Right renal pelvis (tissue), 4 donors: ENCODE measurements at places on chromosomes 12 and 14.

- no peak for DNase-seq
Observed at GRCh38 chr12:85405262-85405661, 125.2 kb downstream of the ALX1 start.

DNA sequence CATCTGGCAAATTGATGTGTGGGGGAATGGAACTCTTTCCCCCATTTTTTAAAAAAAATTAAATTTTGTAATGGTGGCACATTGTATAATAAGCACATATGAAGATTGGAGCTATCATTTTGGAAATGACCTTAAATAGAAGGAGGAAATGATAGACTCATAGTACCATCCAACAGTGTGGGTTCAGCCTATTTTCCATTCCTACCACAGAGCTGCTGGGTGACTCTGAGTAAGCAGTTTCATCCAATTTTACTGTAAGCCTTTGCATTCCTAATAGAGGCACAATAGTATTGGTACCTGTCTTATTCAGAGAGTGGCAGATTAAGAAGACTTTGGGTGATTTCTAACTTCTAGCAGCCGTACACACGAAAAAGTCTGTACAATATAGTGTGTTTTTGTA lies 304.5 kb downstream of the RAD51B start:
- DNase-seq = no peak

GRCh38 chr14:24725311-24725710 lies 91.3 kb upstream of the GZMB start:
- no peak for DNase-seq

DNA sequence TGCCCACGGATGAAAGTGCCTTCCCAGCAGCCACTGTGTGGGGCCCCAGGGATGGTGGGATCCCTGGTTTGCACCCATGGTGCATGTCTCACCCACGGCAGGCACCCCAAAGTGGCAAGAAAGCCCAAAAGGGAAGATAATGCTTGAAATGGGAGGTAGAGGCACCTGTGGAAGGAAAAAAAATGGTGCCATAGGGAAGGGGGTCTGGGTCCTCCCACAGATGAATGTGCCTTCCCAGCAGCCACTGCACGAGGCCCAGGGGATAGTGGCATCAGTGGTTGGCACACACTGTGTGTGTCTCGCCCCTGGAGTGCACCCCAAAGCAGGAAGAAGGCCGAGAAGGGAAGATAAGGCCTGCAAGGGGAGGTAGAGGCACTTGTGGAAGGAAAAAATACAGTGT lies 264.2 kb downstream of the ALG10 start:
- DNase-seq = no peak

DNA sequence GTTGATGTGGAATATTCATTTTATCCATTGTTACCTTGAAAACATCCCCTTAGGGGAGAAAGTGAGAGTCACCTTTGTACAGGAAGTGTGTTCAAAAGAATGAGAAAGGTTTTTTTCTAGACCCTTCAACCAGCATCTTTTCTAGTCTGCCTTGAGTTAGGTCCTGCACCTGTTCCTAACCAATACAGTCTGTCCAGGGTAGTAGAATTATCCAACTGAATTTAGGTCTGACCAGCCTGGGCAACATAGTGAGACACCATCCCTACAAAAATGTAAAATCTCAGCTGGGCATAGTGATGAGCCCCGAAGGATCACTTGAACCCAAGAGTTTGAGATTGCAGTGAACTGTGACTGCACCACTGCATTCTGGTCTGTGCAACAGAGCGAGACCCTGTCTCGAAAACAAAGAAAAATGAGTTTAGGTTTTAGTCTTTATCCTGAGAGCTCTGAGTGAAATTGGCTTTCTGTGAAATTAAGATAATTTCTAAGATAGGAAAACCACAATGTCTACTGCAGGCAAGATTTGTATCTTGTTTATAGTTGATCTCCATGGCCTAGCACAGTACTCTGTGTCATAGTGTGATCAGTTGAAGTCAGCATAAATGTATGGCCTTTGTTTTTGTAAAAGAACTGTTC lies 25.2 kb downstream of the ARHGAP5 start:
- DNase-seq = no peak

GRCh38 chr14:22580625-22581024 lies 8.4 kb downstream of the DAD1 start:
- no peak for DNase-seq

DNA sequence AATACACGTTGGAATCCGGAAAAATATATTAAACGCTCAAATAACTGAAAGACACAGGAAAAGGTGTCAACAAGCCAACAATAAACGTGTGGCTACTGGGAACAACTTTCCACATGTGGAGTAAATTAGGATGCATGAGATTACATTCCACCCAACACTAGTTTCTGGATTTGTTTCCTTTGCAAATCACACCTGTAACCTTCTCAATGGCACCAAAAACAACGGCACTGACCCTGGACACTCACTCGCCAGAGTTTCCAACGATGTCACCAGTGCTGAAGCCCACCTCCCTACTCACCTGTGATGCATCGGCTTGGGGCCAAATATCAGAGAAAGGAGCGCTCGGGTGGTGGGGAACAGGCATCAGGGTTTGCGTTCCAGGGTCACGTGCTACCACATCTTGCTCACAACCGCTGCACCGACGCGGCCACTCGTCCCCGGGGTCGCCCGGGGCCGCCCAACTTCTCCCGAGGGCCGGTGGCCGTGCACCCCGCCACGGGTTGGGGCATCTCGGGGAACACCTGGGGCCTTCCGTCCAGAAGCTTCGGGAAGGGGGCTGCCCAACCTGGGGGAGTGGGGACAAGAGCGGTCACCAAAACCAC lies 629 bp downstream of the PRDM4 start:
- no peak for DNase-seq

GRCh38 chr14:96824283-96824682 lies 27.1 kb downstream of the VRK1 start:
- DNase-seq = no peak

GRCh38 chr14:90489916-90490719 lies 93.3 kb downstream of the CALM1 start:
- DNase-seq = no peak

DNA sequence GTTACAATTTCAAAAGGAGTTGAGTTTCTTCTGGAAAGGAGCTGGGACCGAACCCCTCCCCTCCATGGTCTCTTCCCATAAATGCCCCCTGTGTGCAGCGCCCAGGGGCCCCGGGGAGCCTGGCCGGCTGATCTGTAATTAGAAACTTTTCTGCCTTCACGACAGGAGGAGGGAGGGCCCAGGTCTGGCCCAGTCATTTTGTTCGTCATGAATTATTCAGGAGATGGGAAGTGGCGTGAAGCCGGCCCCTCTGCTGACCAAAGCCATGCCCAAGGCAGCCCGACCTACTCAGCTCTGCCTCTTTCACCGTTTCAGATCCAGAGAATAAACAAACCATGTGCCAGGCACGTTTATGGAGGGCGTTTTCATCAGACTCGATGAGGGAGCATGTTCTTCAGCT lies 33.3 kb upstream of the MSI1 start:
- DNase-seq = no peak

DNA sequence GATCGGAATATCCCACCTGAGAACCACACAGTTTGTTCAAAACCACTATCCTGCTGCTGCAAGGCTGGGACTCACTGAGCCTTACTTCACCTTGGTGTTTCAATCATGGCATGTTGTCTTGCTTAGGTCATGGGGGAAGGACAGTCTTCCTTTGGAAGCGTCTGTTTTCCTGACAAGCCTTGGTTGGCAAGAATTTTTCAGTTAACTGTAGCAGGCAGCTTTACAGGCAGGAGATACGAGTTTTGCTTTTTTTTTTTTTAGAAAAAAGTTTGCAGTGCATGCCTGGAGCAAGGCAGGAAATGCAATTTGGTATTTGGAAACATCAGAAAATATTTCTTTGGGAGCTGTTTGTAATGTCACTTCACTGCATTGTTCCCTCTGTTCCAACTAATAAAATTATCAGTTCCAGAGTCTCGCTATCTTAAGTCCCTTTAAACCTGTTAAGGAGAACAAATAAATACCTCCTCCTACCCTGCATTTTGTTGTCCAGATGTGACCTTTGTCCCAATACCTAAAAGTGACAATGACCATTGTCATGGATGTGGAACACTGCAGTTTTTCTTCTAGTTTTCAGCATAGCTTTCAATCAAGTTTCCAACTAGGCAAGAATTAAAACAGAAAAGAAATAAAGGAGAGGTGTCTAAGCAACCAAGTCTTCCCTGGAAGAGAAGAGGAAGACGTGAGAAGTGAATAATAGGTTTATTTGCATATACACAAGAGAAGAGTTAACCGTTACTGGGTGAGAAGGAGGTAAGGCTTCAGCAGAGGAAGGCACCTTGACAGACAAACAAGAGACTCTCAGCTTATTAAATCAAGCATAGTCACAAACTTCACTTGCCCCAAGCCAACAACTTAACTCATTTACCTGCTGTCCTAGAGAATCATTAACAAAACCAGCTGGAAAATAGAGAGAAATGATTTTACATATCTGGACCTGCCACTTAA lies 71.4 kb upstream of the ACTN1 start:
- DNase-seq = no peak

DNA sequence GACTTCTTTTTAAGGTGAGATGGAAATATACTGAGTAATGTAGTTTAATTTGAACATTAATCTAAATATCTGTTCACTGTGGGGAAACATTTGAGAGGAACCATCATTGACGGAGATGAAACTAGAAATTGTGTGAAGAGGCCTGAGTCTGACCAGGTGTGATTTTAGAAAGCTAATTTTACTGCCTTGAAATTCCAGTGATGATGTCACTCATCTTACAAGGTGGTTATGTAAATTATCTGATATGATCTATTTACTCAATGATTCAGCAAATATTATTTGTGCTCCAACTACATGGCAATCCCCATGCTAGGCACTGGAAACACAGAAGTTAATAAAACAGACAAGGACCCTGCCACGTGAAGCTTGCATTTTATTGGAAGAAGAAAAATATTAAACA lies 435.7 kb upstream of the DCN start:
- no peak for DNase-seq

DNA sequence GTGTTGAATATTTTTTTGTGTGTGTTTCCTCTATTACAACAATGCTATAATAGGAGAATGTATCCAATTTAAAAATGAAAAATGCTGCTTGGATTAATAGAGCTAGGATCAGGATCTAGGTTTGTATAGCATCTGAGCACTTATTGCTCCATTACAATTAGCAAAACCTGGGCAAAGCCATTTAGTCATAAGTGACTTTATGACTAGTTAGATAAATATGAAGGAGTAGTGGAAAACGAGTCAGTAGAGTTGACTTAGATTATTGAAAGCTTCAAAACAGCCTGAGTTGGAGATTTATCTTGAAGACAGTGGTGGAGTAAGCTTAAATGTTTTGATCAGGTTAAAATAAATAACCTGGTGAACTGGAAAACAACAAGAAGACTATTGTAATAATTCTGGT lies 2.8 kb downstream of the MED21 start:
- DNase-seq = no peak
